SK-N-SH (cell line): ENCODE measurements at places on chromosomes 3 and 15. TPM values are rescaled to one million over a fixed set of nuclear protein-coding genes. Genes with fewer than 3 reads are reported as not detected.
A peak's percentile ranks its signal among the peaks of the same experiment; 100 is the strongest.

HAUS2 gene
- polyA plus RNA-seq, result 9.4 and 11.3 TPM in 2 replicates

DNA sequence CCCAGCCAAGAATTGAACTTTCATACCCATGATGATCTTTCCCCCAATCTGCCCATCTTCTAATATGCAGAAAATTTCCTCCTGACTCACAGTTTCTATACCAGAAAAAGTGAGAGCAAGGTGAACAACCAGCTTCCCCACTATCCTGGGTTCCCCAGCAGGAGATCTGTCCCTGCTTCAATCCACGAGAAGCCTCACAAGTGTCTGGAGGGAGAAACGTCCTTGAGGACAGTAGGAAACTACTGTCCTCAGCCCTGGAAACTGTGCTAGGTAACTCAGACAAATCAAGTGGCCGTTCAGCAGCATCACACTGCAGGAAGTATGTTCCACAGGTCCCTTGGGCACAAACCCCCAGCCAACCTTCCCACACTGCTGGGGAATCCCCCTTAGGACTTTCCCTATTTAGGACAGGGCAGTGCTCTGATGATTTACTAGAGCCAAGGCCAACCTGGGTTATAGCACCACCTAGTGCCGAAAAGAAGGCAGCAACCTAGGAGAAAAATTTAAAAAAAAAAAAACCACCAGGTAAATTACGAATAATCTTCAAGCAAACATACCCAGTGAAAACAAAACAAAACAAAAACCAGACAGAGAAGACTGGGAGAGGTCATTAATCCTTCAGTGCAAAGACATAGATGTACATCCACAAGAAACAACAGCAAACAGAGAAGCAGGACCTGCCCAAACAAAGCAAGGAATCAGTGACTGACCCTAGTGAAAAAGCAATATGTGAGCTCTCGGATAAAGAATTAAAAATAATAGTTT, 36.0 kb downstream of the MORC1 start:
- no peaks in the 10 kb centered on the region for H3K27me3 ChIP-seq
- peak; percentile 34 for DNase-seq
- no peak overlapping the region for H3K27ac ChIP-seq
- H3K4me3 ChIP-seq, result no peak overlapping the region
- no peaks in the 10 kb centered on the region for H3K36me3 ChIP-seq

- no peak overlapping the region for H3K27ac ChIP-seq
- peaks cover 8% of the 10 kb centered on the region for H3K4me1 ChIP-seq
- no peak overlapping the region for H3K4me3 ChIP-seq
- no peaks in the 10 kb centered on the region; the same call in 1 of the 2 replicates for H3K36me3 ChIP-seq
Measured at GRCh38 chr3:37992271-37993066, 1.9 kb downstream of the VILL start.

GRCh38 chr3:48472673-48472922, 26.1 kb downstream of the ATRIP start:
- no peaks in the 10 kb centered on the region for H3K4me1 ChIP-seq
- H3K27me3 ChIP-seq, result no peaks in the 10 kb centered on the region
- peaks cover 14% of the 10 kb centered on the region; the same call in 1 of the 2 replicates for H3K36me3 ChIP-seq
- peak overlapping the region; percentile 80 for H3K27ac ChIP-seq

- DNase-seq, result peak; percentile 47
- no peaks in the 10 kb centered on the region for H3K27me3 ChIP-seq
- no peaks in the 10 kb centered on the region for H3K36me3 ChIP-seq
- peaks cover 11% of the 10 kb centered on the region for H3K4me1 ChIP-seq
- H3K27ac ChIP-seq, result no peak overlapping the region
- no peak overlapping the region for H3K4me3 ChIP-seq
Measured at GRCh38 chr3:181698263-181698954, 13.3 kb upstream of the SOX2 start.

DNA sequence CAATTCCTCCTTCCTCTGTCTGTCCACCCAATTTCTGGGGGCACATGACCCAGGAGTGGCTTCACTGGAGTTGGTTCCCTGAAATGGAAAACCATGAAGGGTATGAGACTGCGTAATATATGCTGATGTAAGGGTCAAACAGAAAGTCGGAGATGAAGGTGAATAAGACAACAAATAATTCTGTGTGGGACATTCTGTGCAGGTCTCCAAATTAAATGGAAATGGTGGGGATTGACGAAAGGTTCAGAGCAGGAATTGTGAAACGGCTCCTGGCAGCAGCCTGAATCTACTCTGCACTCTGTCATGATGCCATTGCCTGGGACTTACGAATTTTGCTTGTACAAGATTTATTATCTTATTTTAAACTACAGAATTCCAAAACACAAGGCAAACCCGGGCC, 174.8 kb upstream of the RORA start:
- DNase-seq, result no peak
- H3K27me3 ChIP-seq, result no peaks in the 10 kb centered on the region
- H3K4me1 ChIP-seq, result no peaks in the 10 kb centered on the region
- H3K27ac ChIP-seq, result no peak overlapping the region
- no peaks in the 10 kb centered on the region for H3K36me3 ChIP-seq
